ENCODE measurements at places on chromosomes 12 and 14.

DNA sequence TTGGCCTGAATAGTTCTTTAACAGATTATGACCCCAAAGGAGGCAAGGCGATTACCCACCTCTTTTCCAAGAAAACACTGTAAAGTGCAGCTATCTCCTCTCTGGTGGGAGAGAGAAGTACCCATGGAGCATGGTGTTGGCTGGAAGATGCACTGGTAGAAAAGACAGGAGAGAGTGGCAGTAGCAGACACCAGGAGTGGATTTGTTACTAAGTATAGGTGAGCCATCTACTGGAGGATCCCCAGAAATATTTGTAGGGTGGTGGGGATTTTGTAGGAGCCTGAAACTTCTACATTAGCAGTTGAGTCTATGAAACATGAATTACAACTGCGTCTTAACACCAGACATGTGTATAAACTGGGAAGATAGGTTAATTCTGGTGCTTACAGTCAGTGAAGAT, 148.0 kb downstream of the SLC38A4 start:
- no peak for DNase-seq

DNA sequence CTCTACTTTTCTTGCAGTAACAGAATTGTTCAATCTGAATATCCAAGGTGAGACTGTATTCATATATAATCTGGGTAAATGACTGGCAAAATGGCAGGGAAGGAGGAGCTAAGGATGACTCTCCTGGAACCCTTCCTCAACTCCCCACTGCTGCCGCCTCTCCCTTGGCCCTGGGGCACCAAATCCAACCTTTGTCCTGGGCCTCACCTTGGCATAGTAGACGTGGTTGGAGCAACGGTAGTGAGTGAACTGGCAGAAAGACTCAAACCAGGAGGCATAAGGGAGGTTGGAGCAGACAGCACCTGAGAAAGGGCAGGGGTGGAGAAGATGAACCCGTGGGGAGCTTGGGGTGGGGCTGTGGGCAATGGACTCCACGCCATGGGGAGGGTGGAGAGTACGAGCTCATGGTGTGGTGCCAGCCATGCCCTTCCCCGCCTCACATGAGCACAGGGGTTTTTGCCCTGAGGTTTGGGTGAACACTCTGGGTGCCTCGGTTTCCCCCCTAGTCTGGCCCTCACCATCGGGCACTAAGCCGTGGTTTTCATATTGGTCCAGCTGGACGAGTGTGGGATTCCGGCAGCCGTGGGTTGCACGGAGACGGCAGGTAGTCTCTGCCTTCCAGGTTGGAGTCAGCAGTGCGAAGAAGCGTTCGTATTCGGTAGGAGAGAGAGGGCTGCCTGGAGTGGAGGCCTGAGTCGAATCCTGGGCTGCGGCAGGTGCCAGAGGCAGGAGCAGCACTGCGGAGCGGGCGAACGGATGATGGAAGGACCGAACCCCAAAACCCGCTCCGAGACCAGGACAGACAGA, 753 bp downstream of the ACRBP start:
- no peak for DNase-seq

DNA sequence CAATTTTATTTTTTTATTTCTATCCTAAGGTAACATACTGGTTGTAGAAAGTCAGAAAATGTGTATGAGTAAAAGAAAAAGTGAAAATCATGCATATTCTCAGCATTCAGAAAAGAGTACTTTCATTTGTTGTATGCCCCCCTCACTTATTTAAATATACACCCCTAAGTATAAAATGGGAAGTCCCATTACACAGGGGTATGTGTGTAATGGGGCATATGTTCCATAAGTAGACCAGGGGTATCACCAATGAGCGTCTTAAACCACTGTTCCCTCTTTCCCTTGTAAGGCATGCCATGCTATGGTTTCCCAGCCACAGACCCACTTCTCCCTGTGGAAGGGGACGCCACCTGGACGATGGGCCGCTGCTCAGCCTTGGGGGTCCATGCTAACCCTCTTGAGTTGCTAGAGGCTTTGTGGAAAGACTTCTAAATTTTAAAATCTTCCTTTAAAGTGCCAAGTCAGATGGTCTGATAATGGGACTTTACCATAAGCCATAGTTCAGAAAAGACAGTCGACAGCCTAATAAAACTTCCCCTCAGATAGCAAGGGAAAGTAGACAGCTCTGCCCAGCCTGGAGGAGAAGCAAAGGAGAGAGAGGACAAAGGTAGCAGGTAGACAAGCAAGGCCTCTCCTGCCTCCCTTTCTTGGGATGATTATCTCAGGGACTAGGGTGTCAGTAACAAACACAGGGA, 118.2 kb downstream of the ZFP36L1 start:
- no peak for DNase-seq

- DNase-seq: peak; percentile 84
These were observed 3.6 kb upstream of the SLC7A8 start for GRCh38 chr14:23186913-23187654.

- DNase-seq: no peak
These were observed 43.9 kb downstream of the CCDC88C start for GRCh38 chr14:91373591-91374254.

DNA sequence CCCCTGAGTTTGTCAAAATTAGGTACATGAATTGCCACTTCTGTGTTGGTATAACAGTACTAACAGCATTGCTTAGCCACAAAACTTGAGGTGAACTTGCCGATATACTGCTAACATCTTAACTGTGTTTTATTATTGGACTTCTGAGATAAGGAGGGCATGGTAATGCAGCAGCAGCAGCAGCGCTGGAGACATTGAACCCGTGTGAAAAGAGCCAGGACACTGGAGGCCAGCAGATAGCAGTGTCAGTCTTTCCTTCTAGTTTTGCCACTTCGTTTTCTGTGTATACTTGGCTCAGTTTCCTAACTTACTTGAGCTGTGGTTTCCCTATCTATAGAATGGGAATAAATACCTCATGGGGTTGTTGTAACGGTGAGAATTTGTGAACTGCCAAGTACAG, 82.7 kb downstream of the KTN1 start:
- no peak for DNase-seq

DNA sequence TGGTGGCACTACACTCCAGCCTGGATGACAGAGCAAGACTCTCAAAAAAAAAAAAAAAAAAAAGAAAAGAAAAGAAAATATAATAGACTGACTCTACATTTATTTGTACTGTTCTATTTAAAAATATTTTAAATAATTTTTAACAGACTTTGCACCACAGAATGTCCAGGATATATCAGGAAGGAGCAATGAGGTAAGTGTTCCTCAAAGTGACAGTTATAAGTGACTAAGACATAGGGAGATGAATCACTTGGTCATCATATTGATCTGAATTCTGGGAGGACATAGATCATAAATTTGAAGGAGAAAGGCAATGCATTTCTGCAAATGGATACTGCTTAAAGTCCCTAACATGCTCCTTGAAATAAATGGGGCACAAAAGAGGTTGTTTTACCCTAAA, 221.5 kb downstream of the KCNC2 start:
- DNase-seq: no peak

DNA sequence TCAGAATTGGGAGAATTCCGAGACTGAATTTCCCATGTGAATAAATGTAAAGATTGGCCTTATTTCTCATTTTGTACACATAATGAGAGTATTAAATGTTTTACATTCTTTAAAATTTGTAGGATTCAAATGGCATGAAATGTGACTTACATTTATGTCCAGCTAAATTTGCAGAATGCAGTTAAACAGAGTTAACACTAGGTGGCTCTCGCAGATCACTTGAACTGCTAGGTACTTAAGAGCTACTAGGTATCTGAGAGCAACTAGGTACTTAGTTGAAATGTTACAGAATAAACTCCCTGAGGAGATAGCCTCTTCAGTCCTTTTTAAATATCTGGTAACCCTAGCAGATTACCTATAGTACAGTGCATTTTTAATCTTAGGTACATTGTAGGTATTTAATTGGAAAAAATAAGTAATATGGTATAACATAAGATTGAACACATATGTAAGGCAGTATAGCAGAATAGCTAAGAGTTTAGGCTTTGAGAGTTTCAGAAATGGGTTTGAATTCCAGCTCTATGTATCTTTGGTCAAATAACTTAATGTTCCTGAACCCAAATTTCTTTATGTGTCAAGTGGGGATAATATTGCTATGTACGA, 73.8 kb downstream of the KIAA0586 start:
- DNase-seq: peak; percentile 21

- DNase-seq: no peak
These were observed 32.8 kb downstream of the RBM19 start for GRCh38 chr12:113933201-113933786.

DNA sequence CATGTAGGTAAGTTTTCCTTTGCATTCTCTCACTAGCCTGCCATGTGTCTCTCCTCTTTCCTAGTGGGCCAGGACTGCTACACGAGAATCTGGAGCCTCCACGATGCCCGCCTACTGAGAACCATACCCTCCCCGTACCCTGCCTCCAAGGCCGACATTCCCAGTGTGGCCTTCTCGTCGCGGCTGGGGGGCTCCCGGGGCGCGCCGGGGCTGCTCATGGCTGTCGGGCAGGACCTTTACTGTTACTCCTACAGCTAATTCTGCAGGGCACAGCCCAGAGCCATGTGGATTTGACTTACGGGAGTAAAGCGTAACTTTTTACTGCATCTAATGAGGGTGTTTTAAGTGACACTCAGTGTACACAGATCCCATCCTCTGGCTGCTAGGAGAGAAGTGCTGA, 32.3 kb downstream of the DCAF4 start:
- no peak for DNase-seq

- DNase-seq: no peak
These were observed 307.4 kb downstream of the TMTC2 start for GRCh38 chr12:82994117-82994516.

DNA sequence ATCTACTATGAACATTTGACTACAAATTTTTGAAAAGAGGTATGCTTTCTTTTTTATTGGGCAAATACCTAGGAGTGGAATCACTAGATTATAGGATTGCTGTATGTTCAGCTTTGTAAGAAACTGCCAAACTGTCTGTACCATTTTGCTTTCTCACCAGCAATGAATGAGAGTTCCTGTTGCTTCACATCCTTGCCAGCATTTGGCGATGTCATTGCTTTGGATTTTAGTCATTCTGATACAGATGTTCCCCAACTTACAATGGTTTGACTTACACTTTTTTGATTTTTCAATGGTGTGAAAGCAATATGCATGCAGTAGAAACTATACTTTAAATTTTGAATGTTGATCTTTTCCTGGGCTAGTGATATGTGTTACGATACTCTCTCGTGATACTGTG, 328.7 kb downstream of the RAD51B start:
- DNase-seq: no peak

Data from inflammatory macrophage treated with lipopolysaccharide for 1 hour (primary cell).